Activated T-helper 9 cell treated with anti-CD3 and anti-CD28 coated beads, Interleukin-2, amount 50 U/mL, for 16 hours (primary cell): ENCODE measurements at places on chromosomes 11 and 22.

DNA sequence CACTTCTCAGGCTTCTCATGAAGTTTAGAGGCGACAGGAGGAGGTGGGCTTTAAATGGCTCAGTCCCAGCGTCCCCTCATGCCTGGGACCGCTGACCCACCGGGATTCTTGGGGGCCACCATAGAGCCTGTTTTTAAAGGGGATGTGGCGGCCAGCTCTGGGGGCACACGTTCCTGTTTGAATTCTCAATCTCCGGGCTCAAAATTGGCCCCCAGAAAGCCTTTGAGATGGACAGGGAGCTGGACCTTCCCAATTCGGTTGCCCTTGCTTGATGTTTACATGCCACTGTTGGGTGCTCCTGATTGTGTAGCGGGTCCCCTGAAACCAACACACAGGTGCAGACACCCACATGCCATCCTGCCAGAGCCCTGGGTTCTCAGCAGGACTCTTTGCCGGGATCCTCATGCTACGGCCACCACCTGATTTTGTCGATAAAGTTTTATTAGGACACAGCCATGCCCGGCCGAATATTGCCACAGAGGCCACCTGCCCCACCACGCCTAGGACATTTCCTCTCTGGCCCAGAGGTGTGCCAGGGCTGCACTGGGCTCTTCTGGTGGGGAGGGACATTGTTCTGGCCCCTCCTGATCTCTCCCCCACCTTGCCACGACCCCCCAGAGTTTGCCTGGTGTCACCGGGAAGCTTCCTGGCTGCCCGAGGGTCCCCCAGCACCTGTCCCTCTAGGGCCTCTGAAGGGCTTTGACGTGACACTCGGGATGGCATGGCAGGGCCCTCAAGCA, 71.6 kb downstream of the KCNQ1 start:
- no peak for DNase-seq

GRCh38 chr11:2212411-2213251, 41.0 kb upstream of the TH start:
- no peak for DNase-seq

GRCh38 chr22:35587447-35587870, 29.7 kb downstream of the MB start:
- DNase-seq = no peak

GRCh38 chr11:15602785-15603567, 488.3 kb downstream of the INSC start:
- no peak for DNase-seq

- no peak for DNase-seq
Observed at GRCh38 chr22:49887702-49888101, 30.5 kb downstream of the ALG12 start.

GRCh38 chr11:127640561-127641451, 640.2 kb upstream of the KIRREL3 start:
- no peak for DNase-seq

GRCh38 chr11:34206407-34207300, 101.2 kb downstream of the NAT10 start:
- DNase-seq = no peak

DNA sequence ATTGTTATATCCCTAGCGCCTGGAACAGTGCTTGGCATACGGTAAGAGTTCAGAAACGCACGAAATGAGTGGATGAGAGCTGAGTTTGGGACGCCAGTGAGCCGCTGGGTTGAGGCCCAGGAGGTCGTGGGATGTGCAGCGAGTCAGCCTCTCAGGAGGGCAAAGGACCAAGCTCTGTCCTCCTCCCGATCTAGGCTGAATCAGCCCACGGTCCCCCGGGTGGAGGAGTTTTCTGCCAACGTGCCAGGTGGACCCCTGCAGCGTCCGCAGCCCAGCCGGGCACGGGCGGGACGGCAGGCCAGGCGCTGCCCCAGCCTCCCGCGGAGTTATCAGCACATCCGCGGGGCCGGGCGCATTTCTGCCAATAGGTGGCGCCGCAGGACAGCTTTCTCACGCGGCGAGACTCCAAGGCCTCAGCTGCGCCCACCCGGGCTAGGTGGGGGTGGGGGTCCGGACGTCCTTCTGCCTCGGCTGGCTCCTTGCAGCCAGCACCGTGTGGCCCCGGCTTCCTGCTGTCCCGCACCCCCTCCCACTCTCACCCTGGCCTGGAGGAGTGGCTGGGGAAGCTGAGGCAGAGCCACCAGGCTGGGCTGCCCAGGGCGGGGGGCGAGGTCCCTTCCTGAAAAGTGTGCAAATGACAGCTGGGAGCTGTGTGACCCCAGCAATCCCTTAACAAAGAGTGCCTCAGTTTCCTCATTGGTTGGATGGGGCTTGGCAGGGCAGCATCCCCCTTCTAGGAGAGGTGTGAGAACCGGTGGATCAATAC, 2.2 kb upstream of the RPS19BP1 start:
- DNase-seq = peak; percentile 73

DNA sequence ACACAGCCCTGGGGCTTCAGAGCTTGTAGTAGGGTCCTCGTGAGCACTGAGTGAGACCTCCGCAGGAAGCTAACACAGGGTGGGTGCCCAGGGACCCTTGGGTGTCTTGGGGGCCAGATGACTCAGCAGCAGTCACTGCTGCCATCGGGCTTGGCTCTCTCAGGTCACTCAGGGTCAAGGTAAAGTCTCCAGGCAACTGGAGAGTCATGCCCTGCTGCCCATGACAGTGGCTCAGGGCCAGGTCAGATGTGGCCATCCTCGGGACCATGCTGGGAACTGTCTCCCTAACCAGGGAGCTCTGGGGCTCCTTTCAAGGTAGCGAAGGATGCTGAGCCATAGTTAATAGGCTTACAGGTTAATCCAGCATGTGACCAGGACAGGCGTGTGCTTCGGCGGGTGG, 44.4 kb upstream of the SLC22A12 start:
- DNase-seq = no peak

DNA sequence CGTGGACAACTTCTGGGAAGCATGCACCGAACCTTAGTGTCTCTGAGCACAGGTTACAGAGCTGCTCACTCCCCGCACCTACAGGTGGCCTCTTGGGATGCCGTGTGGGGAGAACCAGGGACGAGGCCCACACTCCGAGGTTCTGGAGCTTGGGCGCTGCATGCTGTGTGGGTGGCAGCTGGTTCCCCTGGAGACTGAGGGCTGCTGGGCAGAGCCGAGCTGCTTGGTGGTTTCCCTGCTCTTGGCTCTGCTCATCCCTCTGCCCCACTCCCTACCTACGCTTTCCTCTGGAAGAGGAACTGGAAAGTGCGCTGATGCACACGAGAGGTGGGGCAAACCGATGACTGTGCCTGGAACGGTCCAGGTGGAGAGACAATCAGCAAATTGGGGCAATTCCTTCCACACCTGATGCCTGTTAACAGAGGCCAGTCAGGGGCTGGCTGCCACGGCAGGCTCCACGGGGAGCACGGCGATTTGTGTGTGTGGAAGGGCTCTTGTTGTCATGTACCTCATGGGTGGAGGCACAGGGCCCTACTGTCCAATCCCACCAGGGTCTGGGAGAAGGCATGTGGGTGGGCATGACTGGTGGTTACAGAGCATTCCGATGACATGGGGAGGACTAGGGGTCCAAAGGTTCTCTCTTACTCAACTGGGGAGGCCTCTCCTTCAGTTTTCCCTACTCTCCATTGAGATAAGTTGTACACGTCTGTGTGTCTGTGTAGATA, 60.9 kb downstream of the ST14 start:
- no peak for DNase-seq

DNA sequence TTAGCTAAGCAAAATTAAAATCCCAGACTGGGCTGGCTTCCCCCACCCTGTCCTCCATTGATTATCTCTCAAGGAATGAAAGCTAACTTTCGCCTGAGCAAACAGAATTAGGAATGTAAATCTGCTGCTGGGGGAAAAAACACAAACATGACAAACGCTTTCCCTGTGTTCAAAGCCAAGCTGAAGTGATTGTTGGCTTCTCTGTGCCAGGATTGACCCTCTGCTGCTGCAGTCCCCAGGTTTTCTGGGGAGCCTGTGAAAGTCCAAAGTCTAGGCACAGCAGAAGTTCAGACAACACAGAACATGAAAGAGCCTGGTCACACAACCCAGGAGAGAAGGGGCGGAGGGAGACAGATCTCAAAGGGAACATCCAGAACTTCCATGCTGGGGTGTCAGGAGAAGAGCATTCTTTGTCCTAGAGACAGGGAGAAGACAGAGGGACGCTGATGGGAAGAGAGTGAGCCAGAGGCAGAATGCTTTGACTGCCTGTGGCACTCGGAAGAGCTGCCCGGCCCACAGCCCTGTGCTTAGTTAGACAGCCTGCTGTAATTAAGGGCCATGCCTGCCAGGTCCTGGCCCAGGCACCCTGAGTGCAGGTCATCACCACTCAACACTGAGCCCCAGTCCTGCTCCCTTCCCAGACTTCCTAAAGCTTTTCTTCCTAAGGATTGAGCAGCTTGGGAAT, 6.9 kb downstream of the PATZ1 start:
- DNase-seq = no peak

DNA sequence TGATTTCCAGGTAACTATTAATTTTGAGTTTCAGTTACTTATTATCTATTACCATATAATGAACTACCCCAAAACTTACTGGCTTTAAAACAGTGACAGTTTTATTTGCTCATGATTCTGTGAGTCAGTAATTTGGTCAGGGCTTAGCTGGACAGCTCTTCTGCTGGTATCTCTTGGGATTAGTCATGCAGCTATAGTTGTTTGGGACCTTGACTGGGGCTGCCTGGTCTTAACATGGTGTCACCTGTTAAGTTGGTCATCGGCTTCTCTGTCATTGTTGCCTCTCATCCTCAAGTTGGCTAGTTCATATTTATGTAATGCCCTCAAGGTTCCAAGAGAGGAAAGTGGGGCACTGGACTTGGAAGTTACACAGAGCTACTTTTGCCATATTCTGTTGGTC, 177.5 kb downstream of the TMEM135 start:
- DNase-seq = no peak

GRCh38 chr11:11245453-11245852, 107.6 kb downstream of the CSNK2A3 start:
- DNase-seq = no peak

DNA sequence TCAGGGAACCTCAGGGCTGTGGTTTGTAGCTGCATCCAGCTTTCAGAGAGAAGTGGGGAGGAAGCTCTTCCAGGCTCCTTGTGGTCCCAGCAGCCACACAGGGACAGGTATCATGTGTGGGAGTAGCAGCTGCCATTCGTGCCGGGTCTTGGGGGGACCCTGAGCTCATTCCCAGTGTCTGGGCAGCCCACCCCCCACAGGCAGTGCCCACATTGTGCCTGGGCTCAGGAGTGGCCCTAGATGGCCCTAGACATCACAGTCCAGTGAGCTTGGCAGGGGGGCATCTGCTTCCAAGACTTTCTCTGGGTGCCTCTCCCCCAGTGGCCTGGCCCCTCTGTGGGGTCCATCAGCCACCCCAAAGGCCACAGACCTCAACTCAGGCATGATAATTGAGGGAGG, 619.7 kb downstream of the BRD1 start:
- no peak for DNase-seq

GRCh38 chr11:13462311-13462900, 616 bp downstream of the BTBD10 start:
- DNase-seq = peak; percentile 35

GRCh38 chr22:49107561-49107960, 720.1 kb downstream of the BRD1 start:
- no peak for DNase-seq

- DNase-seq = no peak
Observed at GRCh38 chr11:18844753-18845367, 53.3 kb upstream of the PTPN5 start.

DNA sequence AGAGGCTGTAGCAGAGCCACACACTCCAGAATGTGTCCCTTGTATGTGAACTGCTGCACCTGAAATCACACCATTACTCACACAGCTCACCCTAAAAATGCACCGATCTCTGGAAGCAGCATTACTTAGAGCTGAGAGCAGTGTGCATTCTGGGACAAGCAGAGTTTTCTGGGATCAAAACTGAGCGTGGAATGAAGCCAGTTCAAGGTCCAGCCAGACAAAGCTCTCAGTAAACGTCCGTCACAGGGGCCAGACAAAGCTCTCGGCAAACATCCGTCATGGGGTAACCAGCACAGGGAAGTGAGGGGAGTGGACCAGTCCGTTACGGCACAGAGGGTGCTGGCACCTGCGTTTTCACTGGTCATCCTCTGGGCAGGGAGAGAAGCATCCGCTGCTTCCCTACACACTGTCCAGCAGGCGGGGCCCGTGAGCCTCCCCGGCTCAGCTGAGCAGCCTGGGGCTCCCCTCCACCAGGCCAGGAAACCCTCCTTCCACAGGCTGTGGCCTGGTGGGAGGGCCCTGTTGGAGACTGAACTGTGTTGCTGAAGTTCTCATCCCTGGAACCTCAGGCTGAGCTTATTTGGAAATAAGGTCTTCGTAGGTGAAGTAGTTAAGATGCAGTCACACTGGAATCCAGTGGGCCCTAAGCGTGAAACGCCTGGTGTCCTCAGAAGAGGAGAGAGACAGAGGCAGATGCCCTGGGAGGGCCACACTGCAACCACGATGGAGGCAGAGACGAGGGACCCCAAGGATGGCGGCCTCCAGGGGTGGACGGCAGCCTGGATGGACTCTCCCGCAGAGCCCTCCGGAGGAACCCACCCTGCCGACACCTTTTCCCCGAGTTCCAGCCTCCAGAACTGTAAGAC, 883.9 kb downstream of the BRD1 start:
- DNase-seq = no peak

DNA sequence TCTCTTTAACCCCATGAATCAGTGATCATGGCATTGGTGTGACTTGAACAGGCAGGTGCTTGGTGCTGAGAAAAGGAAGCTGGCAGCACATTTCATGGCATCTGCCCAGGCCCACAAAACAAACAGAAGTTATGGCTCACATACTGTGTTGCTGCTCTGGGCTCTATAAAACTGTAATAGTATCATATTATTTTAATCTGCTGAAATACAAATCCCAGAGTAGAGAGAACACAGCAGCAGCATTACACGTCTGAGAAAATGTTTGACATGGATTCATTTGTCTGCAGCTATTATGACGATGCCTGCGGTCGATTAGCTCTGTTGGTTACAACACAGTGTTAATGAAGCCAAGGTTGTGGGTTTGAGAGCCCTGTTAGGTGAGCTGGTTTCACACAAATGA, 80.8 kb downstream of the ALX4 start:
- no peak for DNase-seq

GRCh38 chr22:43015677-43016042, 711 bp upstream of the PACSIN2 start:
- no peak for DNase-seq

DNA sequence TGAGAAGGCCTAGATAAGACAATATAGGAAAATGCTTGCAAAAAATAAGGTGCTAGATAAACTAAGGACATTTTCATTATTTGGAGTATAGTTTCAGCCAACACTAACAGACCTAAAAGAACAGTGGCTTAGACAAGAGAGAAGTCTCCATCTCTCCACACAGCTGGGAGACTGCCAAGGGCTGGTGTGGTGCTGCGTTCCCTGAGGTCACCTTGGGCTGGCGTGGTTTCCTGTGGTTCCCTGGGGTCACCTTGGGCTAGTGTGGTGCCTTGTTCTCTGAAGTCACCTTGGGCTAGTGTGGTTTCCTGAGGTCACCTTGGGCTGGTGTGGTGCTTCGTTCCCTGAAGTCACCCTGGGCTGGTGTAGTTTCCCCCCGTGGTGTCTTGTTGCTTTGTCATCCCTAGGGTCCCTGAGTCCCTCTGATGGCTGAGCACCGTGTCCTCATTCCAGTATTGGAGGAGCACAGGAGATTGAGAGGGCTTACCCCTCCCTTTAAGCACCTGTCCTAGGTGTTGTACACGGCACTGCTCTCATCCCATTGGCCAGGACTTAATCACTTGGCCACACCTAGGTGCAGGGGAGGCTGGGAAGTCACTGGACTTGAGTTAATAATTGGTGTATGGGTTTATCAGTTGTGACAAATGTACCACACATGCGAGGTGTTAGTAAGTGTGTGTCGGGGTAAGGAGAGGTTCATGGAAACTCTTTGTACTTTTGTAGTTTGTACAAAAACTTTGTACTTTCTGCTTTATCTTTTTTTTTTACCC, 14.9 kb downstream of the SAMM50 start:
- no peak for DNase-seq
